MG63 (cell line): ENCODE measurements at places on chromosomes 13 and 19. TPM values are rescaled to one million over a fixed set of nuclear protein-coding genes. Genes with fewer than 3 reads are reported as not detected.

DNA sequence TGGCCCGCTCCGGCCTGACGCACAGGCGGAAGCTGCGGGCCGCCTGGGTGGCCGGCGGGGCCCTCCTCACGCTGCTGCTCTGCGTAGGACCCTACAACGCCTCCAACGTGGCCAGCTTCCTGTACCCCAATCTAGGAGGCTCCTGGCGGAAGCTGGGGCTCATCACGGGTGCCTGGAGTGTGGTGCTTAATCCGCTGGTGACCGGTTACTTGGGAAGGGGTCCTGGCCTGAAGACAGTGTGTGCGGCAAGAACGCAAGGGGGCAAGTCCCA, 4.4 kb downstream of the FFAR1 start:
- no peak for DNase-seq

DNA sequence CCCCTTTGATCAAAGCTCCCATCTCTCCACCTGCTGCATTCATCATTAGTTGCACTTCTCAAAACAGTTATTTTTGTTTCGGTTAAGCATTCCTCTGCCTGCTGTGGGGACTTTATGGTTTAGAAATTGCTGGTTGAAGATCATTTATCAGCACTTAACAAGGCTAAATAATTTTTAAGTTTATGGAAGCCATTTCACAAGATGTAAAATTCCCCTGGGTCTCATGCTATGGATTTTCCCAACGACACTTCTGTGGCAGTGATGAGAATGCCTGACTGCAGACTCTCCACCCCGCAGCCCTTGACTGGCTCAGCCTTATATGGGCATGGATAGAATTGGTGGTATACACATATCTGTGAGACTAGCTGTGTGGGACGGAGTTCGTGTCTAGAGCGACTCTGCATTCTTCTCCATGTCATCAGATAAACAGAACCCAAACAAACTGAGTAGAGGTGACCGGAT, 52.8 kb downstream of the COL4A2 start:
- DNase-seq = no peak

- no peak for DNase-seq
Measured at GRCh38 chr13:34311251-34311650, 493.3 kb downstream of the RFC3 start.

DNA sequence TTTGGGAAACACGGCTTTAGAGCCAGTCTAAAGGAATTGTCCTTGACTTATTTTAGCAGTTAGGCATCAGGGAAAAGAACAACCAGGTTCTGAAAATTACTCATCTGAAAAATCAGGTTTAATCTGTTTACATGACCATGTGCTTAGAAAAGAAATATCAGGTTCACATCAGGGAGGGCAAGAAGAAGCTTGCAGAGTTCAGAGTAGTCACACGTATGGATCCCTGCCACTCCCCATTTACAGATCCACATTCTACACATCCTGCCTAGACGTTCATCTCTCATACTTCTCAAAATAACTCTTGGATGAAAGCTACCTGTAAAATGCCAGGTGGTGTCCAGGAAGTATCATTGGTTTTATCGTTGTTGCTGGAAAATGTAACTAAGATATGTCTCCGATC, 14.0 kb upstream of the PHF11 start:
- DNase-seq = no peak

DNA sequence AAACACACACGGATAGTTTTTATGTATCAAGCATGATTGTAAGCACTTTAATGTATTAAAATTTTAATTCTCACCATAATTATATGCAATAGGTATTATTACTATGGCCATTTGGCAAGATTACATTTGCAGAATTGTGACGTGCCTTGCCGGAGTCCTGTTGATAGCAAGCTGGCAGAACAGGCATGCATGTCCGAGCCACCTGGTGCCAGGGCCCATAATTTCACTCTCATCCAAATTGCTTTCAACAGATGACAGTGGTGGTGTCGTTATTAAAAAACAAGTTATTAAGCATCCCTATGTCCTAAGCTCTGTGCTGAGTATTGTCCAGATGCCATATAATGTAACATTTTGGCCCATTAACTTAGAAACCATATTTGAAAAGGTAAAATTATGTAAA, 374.3 kb downstream of the FOXO1 start:
- DNase-seq = no peak

- no peak for DNase-seq
Measured at GRCh38 chr13:55583953-55584593, 1556.6 kb upstream of the PRR20A start.

- no peak for DNase-seq
Measured at GRCh38 chr13:113538689-113539058, 45.9 kb upstream of the TFDP1 start.

- DNase-seq = no peak
Measured at GRCh38 chr19:39738814-39739213, 985 bp upstream of the CLC start.

DNA sequence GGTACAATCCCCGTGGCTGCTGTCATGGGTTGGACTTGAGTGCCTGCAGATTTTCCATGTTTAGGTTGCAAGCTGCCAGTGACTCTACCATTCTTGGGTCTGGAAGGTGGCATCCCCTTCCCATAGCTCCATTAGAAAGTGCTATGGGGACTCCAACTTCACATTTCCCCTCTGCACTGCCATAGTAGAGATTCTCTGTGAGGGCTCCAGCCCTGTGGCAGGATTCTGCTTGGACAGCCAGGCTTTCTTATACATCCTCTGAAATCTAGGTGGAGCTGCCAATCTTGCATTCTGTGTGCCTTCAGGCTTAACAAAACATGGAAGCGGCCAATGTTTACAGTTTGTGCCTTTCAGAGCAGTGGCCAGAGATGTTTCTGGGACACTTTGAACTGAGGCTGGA, 636.2 kb downstream of the SLITRK6 start:
- no peak for DNase-seq

DNA sequence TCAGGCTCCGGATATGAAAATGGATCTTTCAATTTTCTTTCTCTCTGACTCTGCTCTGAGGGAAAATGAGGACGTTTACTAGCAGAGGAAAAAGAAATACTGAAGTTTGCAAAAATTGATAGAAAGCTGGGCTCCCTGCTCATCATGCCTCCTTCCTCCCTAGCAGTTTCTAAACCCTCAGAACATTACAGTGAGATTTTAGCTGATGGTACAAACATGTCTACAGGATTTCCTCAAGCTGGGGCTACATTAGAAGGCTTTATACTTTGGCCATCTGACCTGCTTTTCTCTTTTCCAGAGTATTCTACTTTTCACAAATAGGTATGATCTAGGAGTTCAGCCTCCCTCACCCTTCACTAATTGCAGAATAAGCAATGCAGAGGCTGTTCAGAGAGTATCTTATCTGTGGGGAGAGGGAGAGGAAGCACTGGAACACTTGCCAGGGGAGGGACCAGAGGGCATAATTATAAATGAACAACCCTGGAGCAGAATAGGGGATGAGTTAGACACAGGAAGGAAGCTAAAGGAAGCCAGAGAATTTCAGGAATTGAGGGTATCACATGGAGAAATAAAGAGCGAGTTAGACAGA, 30.0 kb downstream of the CEACAM1 start:
- DNase-seq = no peak

DNA sequence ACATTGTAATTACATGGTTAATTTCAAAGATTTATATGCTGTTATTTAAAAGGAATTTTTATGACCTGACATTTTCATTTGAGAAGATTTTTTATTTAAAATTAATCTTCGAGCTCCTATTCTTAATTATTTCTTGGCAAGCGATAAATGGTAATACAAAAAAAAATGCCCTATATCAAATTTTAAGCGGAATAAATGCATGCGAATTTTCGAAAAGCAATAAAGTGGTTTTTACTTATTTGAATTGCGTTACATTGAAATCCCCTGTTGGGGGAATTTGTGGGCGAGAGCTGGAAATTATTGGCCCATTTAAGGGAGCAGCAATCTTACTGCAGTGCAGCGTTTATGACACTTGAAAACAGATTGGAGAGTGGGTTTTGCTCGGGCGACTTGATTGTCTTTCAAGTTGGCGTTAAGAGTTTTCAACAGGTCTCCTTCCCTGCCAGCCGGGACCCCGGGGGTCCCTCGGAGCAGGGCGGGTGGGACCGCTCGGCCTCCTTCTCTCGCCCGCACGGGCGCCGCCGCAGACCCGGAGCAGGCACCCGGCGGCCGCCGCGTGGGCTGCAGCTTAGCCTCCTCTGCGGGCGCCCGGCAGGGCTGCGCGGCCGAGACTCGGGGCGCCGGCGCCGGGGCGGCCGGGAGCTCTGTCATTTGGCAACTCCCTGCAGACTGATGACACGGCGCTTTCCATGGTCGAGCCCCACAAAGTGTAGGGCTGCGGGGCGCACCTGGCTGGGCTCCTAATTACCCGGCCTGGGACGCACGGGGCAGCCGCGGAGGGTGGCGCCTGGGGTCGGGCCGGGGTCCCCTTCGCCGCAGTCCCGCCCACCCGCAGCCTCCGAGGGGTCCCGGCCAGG, 255.1 kb upstream of the SOX21 start:
- DNase-seq = peak; percentile 26

- no peak for DNase-seq
Measured at GRCh38 chr19:10316229-10317044, 622 bp upstream of the FDX2 start.

DNA sequence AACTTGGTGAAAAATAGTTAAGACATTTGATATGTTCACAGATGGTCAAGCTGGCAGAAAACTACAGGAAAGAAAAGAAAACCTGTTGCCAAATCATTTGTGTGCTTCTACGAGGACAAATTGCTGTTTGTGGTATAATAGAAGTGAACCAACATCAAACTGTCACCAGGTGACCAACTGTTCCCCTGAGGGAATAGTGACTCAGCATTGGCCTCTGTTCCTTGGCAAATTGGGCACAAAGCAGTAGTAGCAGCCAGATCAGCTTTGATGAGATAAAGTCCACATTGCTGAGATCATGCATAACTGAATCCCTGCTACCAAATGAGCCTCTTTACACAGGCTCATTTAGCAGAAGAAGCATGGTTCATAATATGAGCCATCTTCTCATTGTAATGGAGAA, 103.5 kb downstream of the POSTN start:
- peak; percentile 65 for DNase-seq

- DNase-seq = no peak
Measured at GRCh38 chr13:98447881-98448641, 128.8 kb downstream of the STK24 start.

- DNase-seq = no peak
Measured at GRCh38 chr13:64527561-64527960, 2702.6 kb downstream of the PCDH9 start.

The PGLYRP2 gene
- total RNA-seq = not detected in 2 replicates

The SIGLEC5 gene
- not detected in 2 replicates for total RNA-seq

The NR2C2AP gene
- total RNA-seq = 46.4 and 63.1 TPM in 2 replicates

The SPIB gene
- not detected in 2 replicates for total RNA-seq

The IZUMO2 gene
- total RNA-seq = not detected in 2 replicates

The CFAP97D2 gene
- not detected in 2 replicates for total RNA-seq

The DDX49 gene
- total RNA-seq = 142 and 214 TPM in 2 replicates

The VSTM1 gene
- total RNA-seq = not detected in 2 replicates
